ENCODE measurements at places on chromosomes 7 and 10.

GRCh38 chr10:1578392-1579140 lies 158.8 kb downstream of the ADARB2 start:
- no peak for DNase-seq

DNA sequence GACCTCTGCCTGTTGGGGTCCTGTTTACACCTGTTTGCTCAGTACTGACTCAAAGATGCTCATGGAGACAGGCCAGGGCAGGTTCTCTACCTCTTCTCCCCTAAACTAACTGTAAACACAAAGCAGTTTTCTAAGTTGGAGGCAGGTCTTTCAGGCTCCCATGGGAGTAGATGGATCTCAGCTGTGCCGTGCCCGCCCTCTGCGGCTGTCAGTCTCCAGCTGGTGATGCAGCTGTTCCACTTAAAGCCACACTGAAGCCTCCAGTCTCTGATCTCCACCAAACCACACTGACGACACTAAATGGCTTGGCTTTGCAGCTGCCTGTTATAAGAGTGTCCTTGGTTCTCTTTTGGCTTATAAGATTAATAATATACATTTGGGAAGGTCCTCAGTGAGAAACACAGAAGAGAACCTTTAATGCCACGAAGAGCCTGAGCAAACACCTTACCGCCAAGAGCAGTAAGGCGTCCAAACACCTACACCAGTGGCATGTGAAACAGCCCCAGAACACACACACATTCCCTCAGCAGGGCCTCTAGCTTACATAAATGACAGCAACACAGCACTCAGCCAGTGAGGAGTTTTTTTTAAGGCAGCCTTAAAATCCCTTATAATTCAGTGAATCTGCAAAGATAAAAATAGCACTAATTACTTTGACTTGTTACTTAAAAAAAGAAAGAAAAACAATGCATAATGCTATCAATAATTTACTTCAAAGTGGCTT lies 60.4 kb upstream of the KCNIP2 start:
- DNase-seq: no peak

- peak; percentile 30 for DNase-seq
These were observed 71.7 kb downstream of the ICA1 start for GRCh38 chr7:8190119-8190895.

DNA sequence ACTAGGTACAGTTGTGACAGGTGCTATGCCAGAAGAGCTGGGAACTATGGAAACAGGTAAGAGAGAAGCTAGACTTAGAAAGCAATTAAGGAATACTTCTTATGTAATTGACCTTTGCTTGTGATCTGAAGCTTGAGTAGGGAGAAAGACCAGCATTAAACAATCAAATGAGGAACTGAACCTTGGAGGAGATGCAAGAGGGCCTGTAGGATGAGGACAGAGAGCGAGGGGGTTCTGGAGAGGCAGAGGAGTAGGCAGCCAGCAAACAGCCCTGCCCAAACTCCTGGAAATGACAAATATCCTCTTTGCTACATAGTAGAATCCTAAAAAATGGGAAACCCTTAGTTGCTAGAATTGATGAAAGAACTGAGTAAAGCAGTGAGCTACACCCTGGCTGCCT lies 41.6 kb upstream of the FAM204A start:
- DNase-seq: no peak

- DNase-seq: no peak
These were observed 402.3 kb downstream of the TYW1 start for GRCh38 chr7:67398916-67399315.

DNA sequence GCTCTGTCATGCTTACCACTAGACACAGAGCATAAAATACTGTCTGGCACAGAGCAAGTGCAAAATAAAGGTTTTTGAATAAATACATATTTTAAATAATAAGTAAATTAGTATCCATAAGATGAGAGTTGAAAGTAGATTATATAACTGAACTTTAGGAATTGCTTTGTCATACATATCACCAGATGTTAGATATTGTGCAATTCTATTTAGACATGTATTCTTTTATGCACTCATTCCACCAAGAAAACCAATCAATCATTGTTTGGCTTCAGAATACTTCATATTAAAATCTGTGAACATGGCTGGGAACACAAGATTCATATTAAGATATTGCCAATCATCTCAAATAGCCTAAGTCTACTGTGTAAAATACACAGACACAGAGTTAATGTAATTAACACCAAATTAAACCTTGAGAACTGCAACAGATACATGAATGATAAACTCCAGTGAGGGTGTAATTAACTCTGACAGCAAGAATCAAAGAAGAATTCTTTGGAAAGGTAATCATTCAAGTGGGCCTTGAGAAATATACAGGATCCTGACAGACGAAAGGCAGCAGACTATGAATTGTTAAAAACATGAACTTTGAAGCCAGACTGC lies 201.0 kb upstream of the PTN start:
- no peak for DNase-seq

- no peak for DNase-seq
These were observed 1119.8 kb upstream of the LRRTM3 start for GRCh38 chr10:65805993-65806392.

DNA sequence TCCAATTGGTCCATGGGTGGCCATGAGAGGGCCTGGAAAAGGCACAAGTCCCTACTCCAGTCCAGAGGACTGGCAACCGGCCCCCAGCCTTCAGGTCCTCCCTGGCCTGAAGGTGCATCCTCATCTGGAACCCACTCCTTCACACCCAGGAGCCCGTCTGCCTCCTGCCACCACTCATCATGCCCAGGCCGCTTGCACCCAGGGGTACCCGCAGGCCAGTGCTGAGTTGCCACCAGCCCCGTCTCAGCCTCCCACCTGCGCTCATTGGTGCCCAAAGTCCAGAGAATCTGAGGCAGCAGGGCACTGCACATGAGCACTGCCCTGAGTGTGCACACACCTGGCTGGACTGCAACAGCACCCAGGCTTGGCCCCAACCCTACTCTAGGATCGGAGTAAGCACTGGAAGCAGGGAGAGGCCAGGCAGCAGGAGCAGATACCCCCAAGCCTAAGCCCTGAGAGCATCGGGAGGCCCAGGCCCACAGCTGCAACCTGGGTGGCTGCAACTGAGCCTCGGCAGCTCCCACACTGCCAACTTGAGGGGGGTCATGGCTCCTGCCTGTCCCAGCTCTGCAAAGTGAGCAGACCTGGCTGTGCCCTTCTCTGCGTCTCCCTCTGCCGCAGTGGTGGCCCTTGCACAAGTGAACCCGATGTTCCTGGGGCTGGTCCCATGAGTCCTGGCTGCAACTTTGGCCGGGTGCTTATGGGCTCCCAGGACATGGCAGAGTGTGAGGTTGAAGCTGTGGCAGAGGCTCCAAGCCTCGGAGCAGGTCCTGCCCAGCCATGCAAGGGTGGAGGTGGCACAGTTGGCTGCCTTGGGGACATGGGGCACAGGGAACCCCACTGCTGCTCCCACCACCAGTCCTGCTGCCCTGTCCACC lies 44.3 kb downstream of the TCERG1L start:
- no peak for DNase-seq

GRCh38 chr7:134355927-134356326 lies 39.2 kb upstream of the SLC35B4 start:
- no peak for DNase-seq

- no peak for DNase-seq
These were observed 790.7 kb downstream of the TNS3 start for GRCh38 chr7:46791188-46791587.

GRCh38 chr10:111113238-111113960 lies 36.6 kb downstream of the ADRA2A start:
- DNase-seq: no peak

DNA sequence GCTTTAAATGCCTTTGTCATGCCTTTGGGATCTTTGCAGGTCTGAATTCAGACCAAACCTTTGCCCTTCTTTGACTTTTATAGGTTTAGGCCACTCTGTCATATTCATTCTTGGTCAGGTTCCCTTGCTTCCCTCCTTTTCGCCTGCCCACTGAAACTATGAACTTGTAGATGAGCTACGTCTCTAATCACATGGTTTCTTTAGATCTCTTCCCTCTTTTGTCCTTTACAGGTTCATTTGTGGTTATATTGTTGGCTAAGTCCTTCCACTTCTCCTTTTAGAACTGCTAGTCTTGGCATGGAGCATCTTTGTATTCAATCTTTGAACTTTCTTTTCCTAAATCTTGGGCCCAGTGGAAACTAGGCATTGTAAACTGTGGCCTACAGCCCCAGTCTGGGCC lies 104.0 kb upstream of the ZEB1 start:
- DNase-seq: no peak

DNA sequence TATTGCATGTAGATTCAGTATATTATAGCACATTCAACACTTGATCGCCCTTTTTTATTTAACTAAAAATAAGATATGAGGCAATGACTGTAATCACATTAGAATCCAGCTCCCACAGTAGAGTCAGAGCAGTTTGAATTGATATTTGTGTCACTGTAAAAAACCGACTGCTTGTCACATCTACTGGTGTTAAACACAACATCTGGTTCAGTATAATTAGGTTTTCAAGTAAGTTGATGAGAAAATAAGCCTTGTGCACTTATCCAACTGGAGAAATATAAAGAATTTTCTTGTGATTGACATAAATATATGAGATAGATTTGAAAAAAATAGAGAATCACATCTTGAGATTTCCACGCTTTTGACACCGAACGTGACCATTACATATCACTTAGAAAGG lies 69.0 kb downstream of the CHRM2 start:
- DNase-seq: no peak

GRCh38 chr7:95781961-95782586 lies 9.7 kb downstream of the DYNC1I1 start:
- no peak for DNase-seq

- DNase-seq: no peak
These were observed 61.8 kb downstream of the PTPRE start for GRCh38 chr10:127968659-127969058.

DNA sequence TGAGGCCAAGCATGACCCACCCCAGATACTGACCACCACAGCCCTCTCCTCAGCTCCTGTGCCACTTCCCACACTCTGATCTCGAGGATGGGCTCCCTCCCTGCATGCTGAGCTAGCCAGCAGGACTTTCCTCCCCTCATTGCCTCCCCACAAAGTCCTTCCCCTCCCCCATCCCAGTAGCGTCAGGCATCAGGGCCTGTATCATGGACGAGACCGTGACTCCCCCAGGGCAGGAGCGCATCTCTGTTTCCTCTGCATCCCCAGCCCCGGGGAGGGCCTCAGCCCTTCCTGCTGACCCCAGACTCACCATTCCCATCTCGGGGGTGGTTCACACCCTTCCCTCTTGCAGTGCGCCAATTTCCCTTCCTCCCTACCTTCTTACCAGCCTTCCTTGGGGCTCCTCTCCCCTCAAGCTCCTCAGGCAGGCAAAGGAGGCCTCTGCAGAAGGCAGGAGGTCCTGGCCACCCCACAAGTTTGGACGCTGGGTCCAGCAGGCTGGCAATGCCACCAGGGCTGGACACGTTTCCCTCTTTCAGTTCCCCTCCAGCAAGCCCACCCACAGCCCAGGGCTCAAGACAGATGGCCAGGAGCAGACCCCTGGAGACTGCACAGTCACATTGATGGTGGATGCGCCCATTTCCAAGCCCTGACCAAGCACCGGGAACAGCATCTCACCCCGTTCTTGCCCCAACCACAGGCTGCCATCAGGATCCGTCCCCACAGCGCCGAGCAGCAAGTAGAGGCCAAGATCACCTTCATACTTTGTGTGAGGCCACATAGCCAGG lies 36.5 kb downstream of the GRID1 start:
- DNase-seq: no peak

DNA sequence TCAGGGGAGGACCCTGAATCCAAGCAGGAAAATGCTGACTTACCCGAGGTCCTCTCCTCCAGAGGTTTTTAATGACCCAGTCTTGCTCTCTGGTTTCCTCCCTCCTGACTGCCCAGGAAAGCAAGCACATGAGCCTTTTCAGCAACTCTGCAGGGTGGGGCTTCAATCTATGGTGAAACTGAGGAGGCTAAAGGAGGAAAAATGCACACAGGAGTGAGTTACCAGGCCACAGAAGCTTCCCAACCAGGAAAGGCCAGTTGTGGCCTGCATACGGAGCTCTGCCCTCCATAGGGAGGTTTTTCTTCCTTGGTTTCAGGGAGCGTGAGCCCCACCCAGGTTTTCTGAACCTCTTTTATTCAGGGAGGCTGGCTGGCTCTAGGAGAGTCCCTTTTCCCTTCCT lies 14.1 kb upstream of the DLG5 start:
- no peak for DNase-seq
